ENCODE measurements at places on chromosomes 5 and 9. TPM values are rescaled to one million over a fixed set of nuclear protein-coding genes. Genes with fewer than 3 reads are reported as not detected.

DNA sequence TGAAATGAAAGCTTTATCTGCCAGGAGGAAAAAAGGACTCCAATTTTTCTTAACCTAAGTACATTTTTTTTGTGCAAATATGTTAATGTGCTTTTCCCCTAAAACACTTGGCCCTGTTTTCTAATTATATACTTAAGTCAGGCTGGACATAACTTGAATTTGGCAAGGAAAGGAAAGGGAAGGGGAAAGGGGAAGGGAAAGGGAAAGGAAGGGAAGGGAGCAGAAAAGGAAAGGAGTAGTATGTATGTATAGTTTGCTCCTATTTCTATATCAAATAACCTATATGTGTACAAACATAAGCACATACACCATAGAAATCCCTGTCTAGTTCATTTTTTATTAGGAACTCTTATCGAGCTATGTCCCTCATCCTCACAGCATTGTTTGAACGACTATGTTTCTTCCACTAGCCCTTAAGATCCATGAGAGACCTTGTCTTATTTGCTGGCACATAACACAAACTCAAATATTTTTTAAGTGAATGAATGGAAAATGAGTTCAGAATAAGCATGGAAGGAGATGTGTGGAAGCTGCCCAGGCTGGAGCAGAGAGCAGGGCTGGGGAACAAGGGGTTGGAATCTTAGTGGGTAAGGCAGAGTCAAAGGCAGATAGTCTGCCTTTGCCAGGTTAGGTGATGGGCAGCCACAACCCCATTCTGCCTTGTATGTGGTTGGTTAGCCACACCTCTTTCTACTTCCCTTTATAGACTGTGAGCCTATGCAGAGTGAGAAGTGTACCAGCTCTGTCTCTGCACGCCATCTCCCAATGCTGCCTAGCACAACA lies 70.0 kb downstream of the KLHL3 start:
- no peaks in the 10 kb centered on the region for H3K27me3 ChIP-seq
- no peaks in the 10 kb centered on the region for H3K36me3 ChIP-seq
- no peaks in the 10 kb centered on the region for H3K4me1 ChIP-seq
- no peak for DNase-seq
- no peak overlapping the region for H3K27ac ChIP-seq

DNA sequence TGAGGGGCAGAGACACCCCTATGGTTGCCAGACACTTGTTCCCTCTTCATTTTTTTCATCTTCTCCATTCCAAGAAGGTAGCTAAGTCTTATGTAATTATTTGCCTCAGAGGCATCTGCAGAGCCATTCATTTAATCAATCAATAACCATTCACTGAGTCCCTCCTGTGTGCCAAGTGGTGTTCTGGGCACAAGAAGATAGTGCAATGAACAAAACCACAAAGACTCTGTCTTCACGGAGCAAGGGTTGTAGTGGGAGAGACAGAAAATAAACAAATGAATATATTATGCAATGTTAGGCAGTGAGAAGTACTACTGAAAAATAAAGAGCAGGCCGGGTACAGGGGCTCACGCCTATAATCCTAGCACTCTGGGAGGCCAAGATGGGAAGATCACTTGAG lies 41.4 kb upstream of the CTNNA1 start:
- H3K4me1 ChIP-seq, result peaks cover 40% of the 10 kb centered on the region
- no peaks in the 10 kb centered on the region for H3K27me3 ChIP-seq
- no peaks in the 10 kb centered on the region for H3K36me3 ChIP-seq
- no peak overlapping the region for H3K4me3 ChIP-seq
- no peak for DNase-seq

GRCh38 chr5:11596657-11597071 lies 307.6 kb downstream of the CTNND2 start:
- no peak overlapping the region for H3K4me3 ChIP-seq
- DNase-seq, result no peak
- no peaks in the 10 kb centered on the region for H3K36me3 ChIP-seq

DNA sequence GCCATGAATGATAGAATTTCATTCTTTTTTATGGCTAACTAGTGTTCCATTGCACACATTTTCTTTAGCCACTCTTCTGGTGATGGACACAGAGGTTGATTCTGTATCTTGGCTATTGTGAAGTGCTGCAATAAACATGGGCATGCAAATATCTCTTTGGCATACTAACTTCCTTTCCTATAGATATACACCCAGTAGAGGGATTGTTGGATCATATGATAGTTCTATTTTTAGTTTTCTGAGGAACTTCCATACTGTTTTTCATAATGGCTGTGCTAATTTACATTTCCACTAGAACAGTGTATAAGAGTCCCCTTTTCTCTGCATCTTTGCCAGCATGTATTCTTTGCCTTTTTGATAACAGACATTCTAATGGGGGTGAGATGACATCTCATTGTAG lies 50.4 kb upstream of the CDK5RAP2 start:
- no peaks in the 10 kb centered on the region for H3K36me3 ChIP-seq
- DNase-seq, result no peak

- H3K27ac ChIP-seq, result 0 out of 2 replicates have a peak overlapping the region, but pooled peaks have one; percentile 66
- no peaks in the 10 kb centered on the region for H3K36me3 ChIP-seq
- H3K27me3 ChIP-seq, result peaks cover 11% of the 10 kb centered on the region
- peaks cover 27% of the 10 kb centered on the region for H3K4me1 ChIP-seq
Observed at GRCh38 chr9:137070906-137071275, 534 bp upstream of the SAPCD2 start.

- H3K4me3 ChIP-seq, result no peak overlapping the region
- H3K27me3 ChIP-seq, result no peaks in the 10 kb centered on the region
- H3K4me1 ChIP-seq, result peaks cover 5% of the 10 kb centered on the region
- no peak overlapping the region for H3K27ac ChIP-seq
Observed at GRCh38 chr5:82664732-82665131, 386.6 kb upstream of the RPS23 start.

- no peak overlapping the region for H3K27ac ChIP-seq
- no peaks in the 10 kb centered on the region for H3K4me1 ChIP-seq
- H3K27me3 ChIP-seq, result no peaks in the 10 kb centered on the region
- no peaks in the 10 kb centered on the region for H3K36me3 ChIP-seq
- no peak for DNase-seq
Observed at GRCh38 chr5:119681734-119682133, 52.4 kb downstream of the FAM170A start.

GRCh38 chr5:52743529-52743928 lies 44.2 kb upstream of the ITGA1 start:
- no peaks in the 10 kb centered on the region for H3K4me1 ChIP-seq
- no peak for DNase-seq
- no peaks in the 10 kb centered on the region for H3K27me3 ChIP-seq
- no peak overlapping the region for H3K27ac ChIP-seq

- no peaks in the 10 kb centered on the region for H3K36me3 ChIP-seq
- no peaks in the 10 kb centered on the region for H3K4me1 ChIP-seq
- no peaks in the 10 kb centered on the region for H3K27me3 ChIP-seq
- DNase-seq, result no peak
Observed at GRCh38 chr9:114207034-114207810, 51.9 kb downstream of the COL27A1 start.

DNA sequence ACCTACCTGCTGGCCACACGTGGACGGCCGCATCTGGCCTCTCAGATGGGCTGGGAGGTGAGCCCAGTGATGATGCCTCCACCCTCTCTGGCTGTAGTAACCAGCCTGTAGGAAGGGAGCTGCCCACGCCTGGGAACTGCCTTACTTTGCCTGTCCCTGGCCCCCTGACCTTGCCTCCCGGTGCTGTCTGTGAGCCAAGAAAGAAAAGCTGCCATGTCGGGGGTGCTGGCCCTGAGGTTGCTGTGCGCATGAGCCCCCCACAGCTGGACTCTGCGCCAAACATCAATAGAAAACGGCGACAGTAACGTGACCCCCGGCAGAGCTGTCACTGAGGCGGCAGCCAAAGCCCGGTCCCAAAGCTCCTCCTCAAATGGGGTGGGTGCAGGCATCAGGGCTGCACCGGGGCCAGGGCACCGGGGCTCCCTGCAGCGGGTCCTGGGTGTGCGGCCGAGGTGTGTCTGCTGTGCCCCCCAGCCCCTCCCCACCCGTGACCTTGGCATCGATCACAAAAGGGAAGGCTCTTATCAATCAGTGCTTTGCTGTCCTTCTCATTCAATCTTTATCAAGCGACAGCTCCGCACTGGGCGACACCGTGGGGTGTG lies 15.3 kb upstream of the SLC9A3 start:
- no peak for DNase-seq
- H3K36me3 ChIP-seq, result no peaks in the 10 kb centered on the region
- no peak overlapping the region for H3K27ac ChIP-seq
- H3K4me3 ChIP-seq, result no peak overlapping the region
- H3K4me1 ChIP-seq, result no peaks in the 10 kb centered on the region

- H3K27me3 ChIP-seq, result no peaks in the 10 kb centered on the region
- DNase-seq, result peak; percentile 75
- H3K36me3 ChIP-seq, result no peaks in the 10 kb centered on the region
- H3K4me1 ChIP-seq, result peaks cover 49% of the 10 kb centered on the region
Observed at GRCh38 chr9:110131499-110131898, 76.5 kb downstream of the C9orf152 start.

- H3K4me1 ChIP-seq, result peaks cover 32% of the 10 kb centered on the region
- no peaks in the 10 kb centered on the region for H3K36me3 ChIP-seq
- peak overlapping the region; percentile 94 for H3K27ac ChIP-seq
- H3K4me3 ChIP-seq, result peak overlapping the region; percentile 86
- peak; percentile 31 for DNase-seq
Observed at GRCh38 chr5:36877667-36878391, 1.3 kb downstream of the NIPBL start.

GRCh38 chr5:51882647-51883046 lies 499.4 kb downstream of the ISL1 start:
- DNase-seq, result peak; percentile 45
- H3K27ac ChIP-seq, result peak overlapping the region; percentile 73
- H3K4me1 ChIP-seq, result peaks cover 25% of the 10 kb centered on the region
- H3K27me3 ChIP-seq, result no peaks in the 10 kb centered on the region
- H3K36me3 ChIP-seq, result no peaks in the 10 kb centered on the region

- no peak overlapping the region for H3K4me3 ChIP-seq
- no peak for DNase-seq
- no peak overlapping the region for H3K27ac ChIP-seq
- no peaks in the 10 kb centered on the region for H3K27me3 ChIP-seq
- H3K36me3 ChIP-seq, result peaks cover 3% of the 10 kb centered on the region
Observed at GRCh38 chr5:124895236-124895635, 148.8 kb upstream of the ZNF608 start.

GRCh38 chr5:179974246-179974945 lies 66.7 kb upstream of the TBC1D9B start:
- H3K27ac ChIP-seq, result peak overlapping the region; percentile 26
- no peak overlapping the region for H3K4me3 ChIP-seq
- H3K4me1 ChIP-seq, result no peaks in the 10 kb centered on the region
- peaks cover 11% of the 10 kb centered on the region for H3K36me3 ChIP-seq

DNA sequence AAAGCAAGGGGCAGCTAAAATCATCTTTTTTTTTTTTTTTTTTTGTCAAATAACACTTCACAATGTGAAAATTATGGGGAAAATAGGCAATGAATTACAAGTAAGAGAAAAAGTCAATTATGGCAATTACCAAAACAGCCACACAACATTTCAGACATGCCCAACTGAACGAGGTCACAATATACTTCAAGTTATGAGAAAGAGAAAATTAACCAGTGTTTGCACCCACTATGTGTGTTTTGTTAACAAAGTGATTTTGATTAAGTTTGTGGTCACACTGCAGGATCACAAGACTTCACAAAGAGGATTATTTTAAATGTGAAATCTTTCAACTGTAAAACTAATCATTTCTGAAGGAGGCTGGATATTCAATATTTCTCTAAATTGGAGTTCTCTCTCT lies 1032.8 kb upstream of the DMAC1 start:
- no peak overlapping the region for H3K4me3 ChIP-seq
- no peaks in the 10 kb centered on the region for H3K36me3 ChIP-seq
- no peak overlapping the region for H3K27ac ChIP-seq
- no peaks in the 10 kb centered on the region for H3K27me3 ChIP-seq
- H3K4me1 ChIP-seq, result peaks cover 8% of the 10 kb centered on the region

DNA sequence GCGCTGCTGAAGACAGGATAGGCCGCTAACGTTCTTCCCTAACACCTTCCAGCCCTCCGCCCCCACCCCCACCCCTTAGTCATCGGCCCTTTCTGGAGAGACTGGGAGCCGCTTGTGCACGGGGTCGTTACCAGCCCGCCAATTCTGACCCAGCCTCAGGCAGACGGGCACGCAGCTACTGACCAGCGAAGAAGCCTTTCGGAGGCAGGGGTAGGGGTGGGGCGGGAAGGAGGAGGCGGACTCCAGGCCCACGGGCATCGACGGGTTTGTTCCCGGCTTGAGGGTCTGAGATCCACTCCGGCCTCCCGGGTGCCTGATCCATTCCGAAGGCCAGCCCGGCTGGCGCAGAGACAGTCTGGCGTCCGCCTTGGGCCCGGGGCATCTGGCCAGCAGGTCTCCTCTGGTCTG lies 729 bp upstream of the HAND1 start:
- peak; percentile 73 for DNase-seq
- peaks cover 100% of the 10 kb centered on the region for H3K27me3 ChIP-seq
- peak overlapping the region; percentile 63 for H3K4me3 ChIP-seq
- H3K4me1 ChIP-seq, result peaks cover 84% of the 10 kb centered on the region
- H3K27ac ChIP-seq, result no peak overlapping the region

DNA sequence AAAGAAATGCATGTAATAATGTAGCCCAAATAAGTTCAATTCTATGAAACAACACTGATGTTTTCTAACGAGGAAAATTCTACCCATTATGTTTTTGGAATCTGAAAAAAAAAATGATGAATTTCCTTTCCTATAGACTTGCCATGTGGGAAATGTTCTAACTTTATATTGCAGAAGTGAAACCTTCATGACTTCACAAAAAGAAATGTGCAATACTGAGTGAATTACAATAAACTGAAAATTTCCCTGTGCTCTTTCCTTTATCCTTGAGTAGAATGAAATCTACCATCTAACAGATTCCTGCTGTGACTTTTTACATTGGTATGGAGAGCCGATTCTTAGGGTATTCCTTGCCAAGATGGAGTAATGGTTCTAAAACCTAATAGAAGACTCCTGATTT lies 1622.5 kb downstream of the MAT2B start:
- no peaks in the 10 kb centered on the region for H3K36me3 ChIP-seq
- H3K27ac ChIP-seq, result no peak overlapping the region
- peaks cover 27% of the 10 kb centered on the region for H3K4me1 ChIP-seq
- H3K4me3 ChIP-seq, result no peak overlapping the region
- peak; percentile 8 for DNase-seq
- no peaks in the 10 kb centered on the region for H3K27me3 ChIP-seq

- H3K4me3 ChIP-seq, result no peak overlapping the region
- no peaks in the 10 kb centered on the region for H3K27me3 ChIP-seq
- no peak for DNase-seq
Observed at GRCh38 chr9:22060831-22061383, 51.8 kb upstream of the CDKN2B start.

GRCh38 chr5:106985174-106985573 lies 685.6 kb downstream of the EFNA5 start:
- peaks cover 12% of the 10 kb centered on the region for H3K36me3 ChIP-seq
- H3K27me3 ChIP-seq, result no peaks in the 10 kb centered on the region
- peak overlapping the region; percentile 75 for H3K27ac ChIP-seq
- peak overlapping the region; percentile 89 for H3K4me3 ChIP-seq

GRCh38 chr5:100889165-100889743 lies 13.8 kb downstream of the ST8SIA4 start:
- no peaks in the 10 kb centered on the region for H3K4me1 ChIP-seq
- no peak overlapping the region for H3K4me3 ChIP-seq
- H3K36me3 ChIP-seq, result no peaks in the 10 kb centered on the region
- no peaks in the 10 kb centered on the region for H3K27me3 ChIP-seq
- no peak for DNase-seq

GRCh38 chr5:12022444-12022843 lies 118.2 kb upstream of the CTNND2 start:
- no peaks in the 10 kb centered on the region for H3K4me1 ChIP-seq
- no peaks in the 10 kb centered on the region for H3K36me3 ChIP-seq
- H3K4me3 ChIP-seq, result no peak overlapping the region
- DNase-seq, result no peak

The CCDC171 gene
- total RNA-seq, result 4.4 TPM

The FCN2 gene
- total RNA-seq, result not detected

The AFF4 gene
- total RNA-seq, result 50.9 TPM

The LCN6 gene
- total RNA-seq, result not detected

All from GM23338 (cell line).